ENCODE measurements at places on chromosomes 3 and 15.
A peak's percentile ranks its signal among the peaks of the same experiment; 100 is the strongest.

DNA sequence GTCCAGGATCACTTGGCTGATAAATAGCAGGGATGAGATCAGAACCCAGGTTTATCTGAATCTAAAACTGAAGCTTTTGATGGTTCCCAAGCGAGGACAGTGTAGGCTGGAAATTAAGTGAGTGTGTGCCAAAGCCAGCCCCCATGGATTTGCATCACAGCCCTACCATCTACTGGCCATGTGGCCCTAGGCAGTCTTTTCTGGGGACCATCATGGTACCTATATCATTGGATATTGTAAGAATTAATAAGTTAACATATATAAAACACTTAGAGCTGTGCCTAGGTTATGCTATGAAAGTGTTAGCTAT is 32.8 kb upstream of the SSR3 start:
- no peak overlapping the region for H3K4me3 ChIP-seq
- no peaks in the 10 kb centered on the region for H3K36me3 ChIP-seq
- H3K27me3 ChIP-seq, result no peaks in the 10 kb centered on the region

DNA sequence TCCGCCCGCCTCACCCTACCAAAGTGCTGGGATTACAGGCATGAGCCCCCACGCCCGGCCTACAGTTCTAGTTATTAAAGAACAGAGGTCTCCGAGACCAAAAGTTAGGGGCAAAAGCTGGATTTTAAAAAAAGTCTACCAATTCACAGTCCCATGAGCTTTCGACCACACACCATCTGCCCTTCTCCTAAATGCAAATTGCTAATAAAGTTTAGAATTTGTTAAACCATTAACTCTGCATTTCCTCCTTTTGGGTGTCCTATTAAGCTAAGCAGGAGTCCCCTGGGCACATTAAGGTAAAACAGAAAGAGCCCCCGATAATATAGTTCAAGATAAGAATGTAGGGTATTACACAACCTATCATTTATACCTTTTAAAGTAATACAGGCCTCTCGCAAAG is 322.7 kb downstream of the FOXP1 start:
- peaks cover 17% of the 10 kb centered on the region for H3K4me1 ChIP-seq
- H3K4me3 ChIP-seq, result no peak overlapping the region
- no peak for DNase-seq
- H3K36me3 ChIP-seq, result no peaks in the 10 kb centered on the region

DNA sequence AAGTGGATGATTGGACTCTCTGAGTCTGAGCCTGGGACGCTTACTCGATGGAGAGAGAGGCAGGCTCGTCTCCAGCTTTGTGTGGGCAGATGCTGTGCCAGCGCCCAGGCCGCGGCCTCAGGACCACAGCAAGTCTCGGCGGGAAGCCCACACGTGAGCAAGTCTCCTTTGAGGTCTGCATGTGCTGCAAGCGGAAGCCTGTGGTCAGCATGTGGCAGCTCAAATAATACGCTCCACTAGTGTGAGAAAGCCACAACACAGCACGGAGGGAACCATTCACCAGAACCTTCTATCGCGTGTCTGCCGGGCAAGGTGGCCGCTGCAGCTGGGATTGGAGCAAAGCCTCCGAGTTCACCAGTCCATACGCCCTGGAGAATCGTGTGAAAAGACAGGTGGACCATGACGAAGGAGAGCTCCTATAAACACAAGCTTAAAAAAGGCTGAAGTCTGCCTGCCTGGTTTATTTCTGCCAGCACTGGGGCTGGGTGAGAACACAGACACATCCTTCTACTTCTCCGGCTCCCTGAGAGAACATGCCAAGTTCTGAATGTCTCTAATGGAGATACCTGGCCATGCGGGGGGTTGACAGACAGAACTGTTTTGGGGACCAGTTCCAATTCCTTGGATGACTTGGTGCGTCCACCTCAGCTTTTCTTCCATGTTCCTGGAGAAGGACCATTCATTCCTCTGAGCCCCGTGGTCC is 82.0 kb upstream of the LRIG1 start:
- H3K36me3 ChIP-seq, result no peaks in the 10 kb centered on the region
- peak; percentile 52 for DNase-seq
- peaks cover 30% of the 10 kb centered on the region for H3K27me3 ChIP-seq
- H3K27ac ChIP-seq, result no peak overlapping the region
- no peak overlapping the region for H3K4me3 ChIP-seq

DNA sequence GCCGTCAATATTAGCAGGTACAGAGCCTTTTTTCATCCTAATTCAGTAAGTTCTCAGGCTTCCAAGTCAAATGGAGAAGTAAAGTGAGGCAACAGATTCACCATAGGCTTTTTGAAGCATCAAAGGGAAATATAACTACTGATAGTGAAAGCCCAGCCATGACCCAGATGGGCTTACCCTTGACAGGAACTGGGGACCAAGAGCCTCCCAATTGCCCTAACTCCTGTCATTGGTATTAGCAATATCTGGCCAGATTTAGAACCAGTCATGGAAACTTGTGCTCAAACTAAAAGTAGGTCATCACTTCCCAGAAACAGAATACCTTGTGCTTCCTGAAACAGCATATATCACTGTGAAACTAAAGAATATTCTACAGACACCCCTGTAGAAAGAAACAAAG is 33.0 kb downstream of the NME9 start:
- no peak overlapping the region for H3K27ac ChIP-seq
- no peak for DNase-seq
- H3K4me3 ChIP-seq, result no peak overlapping the region
- H3K27me3 ChIP-seq, result no peaks in the 10 kb centered on the region
